ENCODE measurements at places on chromosomes 6 and 20.
A peak's percentile ranks its signal among the peaks of the same experiment; 100 is the strongest.

DNA sequence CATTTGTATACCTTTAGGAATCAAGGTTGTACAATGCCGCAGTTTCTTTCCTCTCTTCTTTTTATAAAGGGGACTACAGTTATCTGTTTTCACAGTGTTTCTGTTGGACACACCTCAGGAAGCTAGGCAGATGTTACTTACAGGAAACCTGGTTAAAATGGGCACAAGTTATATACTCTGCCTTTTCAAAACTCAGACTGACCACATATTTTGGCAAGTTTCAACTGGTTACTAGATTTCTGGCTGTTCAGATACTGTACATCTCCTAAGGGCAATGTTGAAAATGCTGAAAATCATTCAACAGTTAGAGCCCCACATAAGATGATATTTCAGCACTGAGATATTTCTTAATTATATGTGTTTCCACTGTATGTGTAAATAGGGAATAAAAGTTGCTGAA, 92.5 kb upstream of the SLC35B3 start:
- no peak for DNase-seq

GRCh38 chr6:11543919-11544518, 6.5 kb downstream of the TMEM170B start:
- DNase-seq, result no peak

DNA sequence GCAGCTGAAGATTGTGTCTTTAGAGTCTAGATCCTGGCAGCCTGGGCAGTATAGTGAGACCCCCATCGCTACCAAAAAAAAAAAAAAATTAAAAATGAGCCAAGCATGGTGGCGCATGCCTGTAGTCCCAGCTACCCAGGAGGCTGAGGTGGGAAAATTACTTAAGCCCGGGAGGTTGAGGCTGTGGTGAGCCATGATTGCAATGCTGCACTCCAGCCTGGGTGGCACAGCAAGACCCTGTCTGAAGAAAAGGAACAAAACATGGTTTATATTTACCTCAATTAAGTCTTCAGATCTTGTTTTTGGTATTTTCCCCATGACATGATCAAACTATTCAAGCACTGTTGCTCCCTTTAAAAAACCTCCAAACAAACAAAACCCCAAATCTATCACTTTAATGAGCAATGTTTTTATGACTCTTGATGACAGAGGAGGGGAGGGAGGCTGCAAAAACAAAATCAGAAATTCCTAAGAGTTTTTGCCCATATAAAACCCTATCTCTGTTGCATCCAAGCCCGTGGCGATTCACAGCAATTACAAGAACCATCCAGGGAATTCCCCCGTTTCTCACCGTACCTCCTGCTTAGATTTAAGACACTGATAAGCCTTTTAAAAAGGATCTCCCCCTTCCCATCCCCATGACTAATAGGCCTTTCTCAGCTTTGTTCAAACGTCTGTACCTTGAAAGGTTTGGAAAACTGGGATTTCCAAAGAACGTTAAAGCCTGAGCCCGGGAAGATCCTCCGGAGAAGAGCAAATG, 259.9 kb downstream of the BMP7 start:
- DNase-seq, result no peak

- no peak for DNase-seq
Measured at GRCh38 chr6:69589626-69590025, 207.2 kb downstream of the LMBRD1 start.

DNA sequence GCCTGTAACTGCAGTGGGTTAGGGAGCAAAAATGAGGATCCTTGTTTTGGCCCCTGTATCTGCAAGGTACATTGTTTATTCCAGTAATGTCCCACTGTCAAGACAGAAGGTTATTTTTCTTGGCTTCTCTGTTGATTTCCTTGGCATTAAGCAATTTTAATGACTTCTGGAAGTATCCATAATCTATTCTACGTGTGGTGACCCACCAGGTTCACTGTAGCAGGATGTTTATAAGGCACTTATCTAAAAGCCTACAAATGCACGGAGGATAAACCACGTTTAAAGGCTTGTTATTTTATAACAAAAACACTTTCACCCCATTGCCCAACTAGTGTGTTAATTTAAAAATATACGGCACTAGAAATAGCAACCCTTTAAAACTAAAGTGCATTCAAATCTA, 294.9 kb downstream of the LAMA2 start:
- no peak for DNase-seq

DNA sequence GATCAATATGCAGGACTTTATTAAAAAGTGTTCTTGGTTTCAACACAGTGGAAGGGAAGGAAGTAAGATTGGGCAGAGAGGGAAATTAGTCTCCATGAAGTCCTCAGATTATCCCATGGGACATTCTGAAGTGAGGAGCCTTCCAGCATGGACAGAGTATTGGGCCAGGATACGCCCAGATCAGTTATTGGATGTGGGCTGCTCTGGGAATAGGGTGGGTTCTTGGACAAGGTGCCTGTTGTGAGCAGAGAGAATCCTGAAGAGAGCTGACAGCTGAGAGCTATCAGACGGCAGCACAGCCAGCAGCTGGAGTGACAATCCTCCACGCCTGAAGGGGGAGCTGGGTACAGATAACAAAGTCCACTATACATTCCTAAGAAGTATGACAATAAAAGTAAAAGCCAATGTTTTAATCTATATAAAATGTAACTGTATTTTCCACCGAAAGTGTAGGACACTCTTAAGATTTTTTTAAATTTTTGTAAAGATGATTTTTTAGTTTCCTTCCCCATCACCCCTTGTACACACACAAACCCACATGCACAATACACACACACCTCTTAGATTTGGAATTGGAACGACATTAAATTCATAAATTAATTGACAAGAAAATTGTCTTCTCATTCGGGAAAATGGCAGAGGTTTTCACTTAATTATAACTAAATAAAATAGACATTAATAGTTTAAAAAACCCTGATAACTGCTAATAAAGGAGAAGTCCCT, 107.8 kb downstream of the FBXO5 start:
- no peak for DNase-seq

- no peak for DNase-seq
Measured at GRCh38 chr20:50049442-50050026, 63.4 kb downstream of the UBE2V1 start.

- no peak for DNase-seq
Measured at GRCh38 chr6:53641348-53641747, 24.2 kb downstream of the KLHL31 start.

- DNase-seq, result peak; percentile 89
Measured at GRCh38 chr6:44219053-44219814, 2.5 kb downstream of the MYMX start.

DNA sequence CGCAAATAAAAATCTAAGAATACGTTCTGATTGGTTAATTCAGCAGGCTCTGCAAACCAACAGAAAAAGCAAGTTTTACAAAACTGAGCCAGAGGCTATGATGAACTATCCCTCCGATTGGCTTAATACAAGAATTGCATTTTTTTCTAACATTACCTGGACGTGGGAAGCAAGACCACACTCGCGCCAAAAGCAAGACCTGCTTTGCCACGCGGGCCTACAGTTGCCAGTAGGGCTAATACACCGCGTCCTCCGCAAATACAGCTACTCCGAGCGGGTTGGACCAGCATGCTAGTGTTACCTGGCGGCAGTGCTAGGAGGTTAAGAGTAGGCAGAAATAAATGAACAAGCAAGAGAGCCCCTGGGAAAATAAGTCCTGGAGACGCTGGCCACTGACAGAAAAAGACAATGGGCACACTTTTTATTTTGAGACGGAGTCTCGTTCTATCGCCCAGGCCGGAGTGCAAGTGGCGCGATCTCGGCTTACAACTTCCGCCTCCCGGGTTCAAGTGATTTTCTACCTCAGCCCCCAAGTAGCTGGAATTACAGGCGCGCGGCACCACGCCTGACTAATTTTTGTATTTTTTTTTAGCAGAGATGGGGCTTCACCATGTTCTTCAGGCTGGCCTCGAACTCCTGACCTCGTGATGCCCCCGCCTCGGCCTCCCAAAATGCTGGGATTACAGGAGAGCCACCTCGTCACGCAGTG, 131.9 kb upstream of the BTN3A2 start:
- DNase-seq, result no peak

DNA sequence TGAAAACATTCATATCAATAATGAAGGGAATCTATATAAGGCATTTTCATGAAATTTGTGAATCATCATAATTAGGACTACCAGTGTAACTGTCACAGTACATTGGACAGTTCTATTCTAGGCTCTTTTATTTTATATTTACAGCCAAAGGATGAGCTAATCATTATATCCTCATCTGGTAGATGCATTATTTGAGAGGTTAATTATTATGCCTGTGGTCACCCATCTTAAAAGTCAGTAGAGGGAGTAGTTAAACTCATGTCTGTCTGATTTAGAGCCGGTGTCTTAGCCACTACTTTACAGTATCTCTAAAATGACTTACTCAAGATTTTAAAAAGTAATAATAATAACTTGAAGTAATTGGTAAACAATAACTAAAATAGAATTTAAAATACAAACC, 899.3 kb upstream of the MAP3K7 start:
- no peak for DNase-seq

DNA sequence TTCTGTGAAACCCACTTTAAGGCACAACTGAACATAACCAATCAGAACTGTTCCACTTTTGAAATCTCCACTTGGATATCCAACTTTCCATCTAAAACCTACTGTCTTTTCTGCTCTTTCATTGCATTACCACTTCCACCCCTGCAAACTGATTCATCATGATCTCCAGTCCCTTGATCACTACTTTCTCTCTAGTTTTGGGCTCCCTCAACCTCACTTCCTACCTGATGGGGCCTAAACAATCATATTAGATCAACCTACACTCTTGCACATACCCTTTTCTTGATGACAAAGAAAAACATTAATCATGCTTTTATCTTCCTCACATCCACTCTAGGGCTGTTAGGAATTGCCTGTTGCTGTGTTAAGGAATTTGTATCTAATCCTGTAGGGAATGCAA, 137.6 kb downstream of the PDSS2 start:
- DNase-seq, result no peak

- DNase-seq, result no peak
Measured at GRCh38 chr20:4617484-4617883, 104.2 kb upstream of the PRND start.

- DNase-seq, result no peak
Measured at GRCh38 chr20:3846378-3846739, 275 bp upstream of the MAVS start.

DNA sequence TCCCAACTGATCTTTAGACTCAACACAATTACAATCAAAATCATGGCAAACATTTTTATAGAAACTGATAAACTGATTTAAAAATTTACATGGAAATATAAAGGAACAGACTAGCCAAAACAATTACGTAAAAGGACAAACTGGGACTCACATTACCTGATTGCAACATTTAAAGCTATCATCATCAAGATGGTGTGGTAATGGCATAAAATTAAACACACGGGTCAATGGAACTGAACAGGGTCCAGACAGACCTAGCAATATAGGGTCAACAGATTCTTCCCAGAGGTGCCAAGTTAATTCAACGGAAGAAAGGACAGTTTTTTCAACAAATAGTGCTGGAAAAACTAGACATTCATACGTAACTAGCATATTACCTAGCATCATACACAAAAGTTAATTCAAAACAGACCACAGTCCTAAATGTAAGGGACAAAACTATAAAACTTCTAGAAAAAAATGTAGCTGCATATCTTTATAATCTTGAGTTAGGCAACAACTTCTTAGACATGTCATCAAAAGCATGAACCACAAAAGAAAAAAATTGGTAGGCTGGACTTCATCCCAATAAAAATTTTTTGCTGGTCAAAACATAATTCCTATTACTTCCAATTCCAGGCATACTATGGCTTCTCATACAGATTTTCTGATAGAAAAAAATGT, 147.4 kb upstream of the BEND6 start:
- DNase-seq, result no peak

- no peak for DNase-seq
Measured at GRCh38 chr20:3751675-3752385, 15.7 kb downstream of the ADISSP start.

GRCh38 chr6:130912434-130912833, 85.2 kb downstream of the SMLR1 start:
- no peak for DNase-seq

DNA sequence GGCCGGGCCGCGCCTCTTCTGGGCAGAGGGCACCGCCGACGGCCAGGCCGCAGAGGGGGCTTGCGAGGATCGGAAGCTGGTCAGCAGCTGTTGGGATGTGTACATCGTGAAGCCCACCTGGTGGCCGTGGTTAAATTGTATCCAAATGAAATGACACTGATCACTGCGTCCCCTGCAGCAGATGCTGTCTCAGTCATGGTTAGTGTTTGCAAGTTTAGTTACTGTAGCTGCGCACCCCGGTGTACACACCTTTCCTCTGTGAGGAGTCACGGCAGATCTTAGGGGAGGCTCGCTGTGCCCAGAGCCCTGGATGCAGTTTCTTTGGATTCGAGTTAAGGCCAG, 653 bp downstream of the NAA20 start:
- no peak for DNase-seq

- DNase-seq, result no peak
Measured at GRCh38 chr6:169132352-169132940, 121.2 kb downstream of the THBS2 start.

- no peak for DNase-seq
Measured at GRCh38 chr20:40463171-40463570, 225.9 kb downstream of the MAFB start.

- DNase-seq, result no peak
Measured at GRCh38 chr6:119129148-119129967, 50.9 kb upstream of the FAM184A start.

DNA sequence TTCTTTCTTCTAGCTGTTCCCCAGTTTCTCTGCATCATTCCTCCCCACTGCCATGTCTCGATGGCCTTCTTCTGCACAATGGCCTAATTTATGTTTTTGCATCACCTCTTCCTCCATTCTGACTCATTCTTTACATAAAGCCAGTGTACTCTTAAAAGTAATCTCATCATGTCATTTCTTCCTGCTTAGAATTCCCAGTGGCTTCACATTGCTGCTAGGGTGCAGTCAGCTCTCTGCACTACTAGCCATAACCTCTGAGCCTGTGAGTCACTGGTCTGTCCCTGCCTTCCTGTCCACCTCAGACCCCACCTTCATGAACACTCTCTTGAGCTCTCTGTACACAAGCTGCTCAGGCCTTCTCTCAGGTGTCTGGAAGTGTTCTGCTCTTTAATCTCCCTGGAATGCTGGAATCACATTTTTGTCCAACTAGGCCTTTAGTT, 24.1 kb upstream of the TRIM27 start:
- DNase-seq, result no peak

DNA sequence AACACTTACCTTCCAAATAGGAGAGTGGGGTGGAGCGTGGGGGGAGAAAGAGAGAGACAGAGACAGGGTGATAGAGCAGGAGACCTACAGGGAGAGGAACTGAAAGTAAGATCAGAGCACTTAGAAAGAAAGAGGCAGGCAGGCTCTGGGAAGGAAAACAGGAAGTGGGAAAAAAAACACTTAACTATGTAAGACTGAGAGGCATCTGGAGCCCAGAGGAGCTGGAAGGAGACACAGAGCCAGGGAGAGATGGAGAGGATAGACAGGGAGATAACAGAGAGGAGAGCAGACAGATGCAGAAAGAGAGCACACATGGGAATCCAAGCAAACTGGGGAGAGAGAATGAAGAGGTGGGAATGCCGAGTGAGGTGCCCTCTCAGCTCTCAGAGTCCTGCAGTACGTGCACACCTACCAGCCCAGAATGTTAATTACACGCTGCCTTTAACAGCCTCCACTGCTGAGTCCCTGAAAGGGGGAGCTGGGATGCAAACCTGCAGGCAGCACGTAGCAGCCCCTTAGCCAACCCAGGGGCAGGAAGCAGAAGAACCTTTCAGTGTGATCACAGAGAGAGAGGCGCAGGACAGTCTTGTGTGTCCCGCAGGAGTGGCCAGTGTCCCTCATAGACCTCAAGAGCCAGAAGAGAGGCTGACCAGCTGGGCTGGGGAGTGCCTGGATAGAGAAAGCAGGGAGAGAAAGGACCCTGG, 132.7 kb upstream of the LRFN2 start:
- no peak for DNase-seq

All from posterior cingulate gyrus (tissue), 11 donors.